ENCODE measurements at places on chromosomes 5 and 9. TPM values are rescaled to one million over a fixed set of nuclear protein-coding genes. Genes with fewer than 3 reads are reported as not detected.

Gene PCSK5
- 9.6 TPM for total RNA-seq

Gene ERAP2
- not detected for total RNA-seq

Gene NTNG2
- 3.5 TPM for total RNA-seq

DNA sequence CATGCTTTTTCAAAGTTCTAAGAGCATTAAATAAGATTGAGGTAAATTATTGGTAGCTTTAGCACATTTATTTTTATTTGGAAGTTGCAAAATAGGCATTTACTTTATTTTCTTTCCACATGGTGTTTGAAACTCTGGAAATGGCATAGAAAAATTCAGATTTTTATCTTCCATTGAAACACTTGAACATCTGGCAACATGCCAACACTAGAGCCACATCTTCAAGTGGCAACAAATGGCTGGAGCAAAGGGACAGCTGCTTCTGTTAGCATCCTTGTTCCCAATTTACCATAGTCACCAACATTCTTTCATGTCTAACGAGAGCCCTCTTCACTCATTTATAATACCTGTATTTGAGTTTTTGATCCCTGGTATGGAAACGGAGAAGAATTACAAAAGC lies 539.9 kb downstream of the ZNF608 start:
- DNase-seq = no peak

DNA sequence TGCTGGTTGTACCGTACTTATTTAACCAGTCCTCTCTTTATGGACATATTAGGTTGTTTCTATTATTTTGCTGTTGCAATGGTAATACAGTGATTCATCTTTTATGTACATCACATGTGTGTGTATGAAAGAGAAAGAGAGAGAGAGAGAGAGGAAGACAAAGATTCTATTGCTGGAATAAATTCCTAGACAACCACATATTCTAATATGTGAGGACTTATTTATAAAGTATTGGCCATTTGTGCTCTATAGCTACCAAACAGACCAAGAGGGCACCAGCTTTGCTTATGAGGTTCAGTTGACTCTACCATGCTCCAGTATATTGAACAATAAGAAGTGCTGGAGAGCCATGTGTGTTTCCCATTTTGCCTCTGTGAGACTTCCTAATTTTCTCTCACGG lies 513.5 kb downstream of the DMAC1 start:
- no peak for DNase-seq

GRCh38 chr5:167968837-167969236 lies 322.6 kb upstream of the WWC1 start:
- no peak for DNase-seq

DNA sequence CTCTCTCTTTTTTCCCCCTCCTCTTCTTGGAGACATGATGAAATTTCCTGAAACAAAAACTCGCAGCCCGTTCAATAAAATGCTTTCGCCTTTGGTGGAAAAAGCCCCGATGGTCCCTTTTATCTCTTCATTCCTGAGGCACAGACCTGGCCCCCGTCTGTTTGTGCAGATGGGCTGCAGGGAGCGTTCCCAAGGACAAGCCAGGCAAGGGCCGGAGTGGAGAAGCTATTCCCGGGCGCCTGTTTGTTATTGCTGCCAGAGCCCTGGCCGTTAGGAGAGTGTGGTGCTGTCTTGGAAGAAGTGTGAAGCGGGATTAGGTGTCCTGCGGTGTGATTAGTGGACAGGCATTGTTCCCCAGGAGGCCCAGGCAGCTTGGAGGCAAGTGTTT lies 71.9 kb downstream of the SMIM23 start:
- peak; percentile 18 for DNase-seq

DNA sequence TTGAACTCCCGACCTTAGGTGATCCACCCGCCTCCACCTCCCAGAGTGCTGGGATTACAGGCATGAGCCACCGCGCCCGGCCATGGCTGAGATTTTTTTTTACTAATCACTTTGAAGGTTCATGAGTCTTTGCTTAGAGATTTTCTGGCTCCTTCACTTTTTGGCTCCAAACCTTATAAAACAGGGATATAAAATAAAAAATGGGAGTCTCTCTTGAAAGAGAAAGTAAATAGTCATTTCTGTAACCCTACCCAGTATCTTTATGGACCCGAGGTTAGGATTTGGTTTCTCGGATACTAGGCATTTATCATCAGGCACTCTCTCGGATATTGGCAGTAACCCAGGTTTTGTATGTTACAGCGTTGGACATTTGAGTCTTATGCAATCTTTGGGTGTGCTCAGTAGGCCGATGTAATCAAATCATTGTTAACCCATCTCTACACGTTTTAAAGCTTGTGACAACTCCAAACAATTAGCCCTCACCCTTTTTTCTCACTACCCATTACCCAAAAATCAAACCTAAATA lies 25.3 kb downstream of the STXBP1 start:
- no peak for DNase-seq

DNA sequence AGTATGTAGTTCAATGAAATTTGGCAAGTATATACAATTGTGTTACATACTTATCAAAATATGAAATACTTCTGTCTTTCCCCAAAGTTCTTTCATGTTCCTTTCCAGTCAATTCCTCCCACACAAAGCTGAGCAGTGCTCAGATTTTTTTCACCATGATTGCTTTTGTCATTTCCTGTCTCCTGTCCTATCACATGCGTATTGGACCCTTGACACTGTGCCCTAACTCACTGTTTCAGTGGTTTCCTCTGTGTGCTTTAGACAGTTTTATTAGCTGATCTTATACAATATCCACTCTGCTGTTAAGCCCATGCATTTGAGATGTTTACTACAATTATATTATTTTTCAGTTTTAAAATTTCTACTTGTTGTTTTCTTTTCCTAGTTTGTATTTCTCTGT lies 463.6 kb upstream of the MEF2C start:
- no peak for DNase-seq

DNA sequence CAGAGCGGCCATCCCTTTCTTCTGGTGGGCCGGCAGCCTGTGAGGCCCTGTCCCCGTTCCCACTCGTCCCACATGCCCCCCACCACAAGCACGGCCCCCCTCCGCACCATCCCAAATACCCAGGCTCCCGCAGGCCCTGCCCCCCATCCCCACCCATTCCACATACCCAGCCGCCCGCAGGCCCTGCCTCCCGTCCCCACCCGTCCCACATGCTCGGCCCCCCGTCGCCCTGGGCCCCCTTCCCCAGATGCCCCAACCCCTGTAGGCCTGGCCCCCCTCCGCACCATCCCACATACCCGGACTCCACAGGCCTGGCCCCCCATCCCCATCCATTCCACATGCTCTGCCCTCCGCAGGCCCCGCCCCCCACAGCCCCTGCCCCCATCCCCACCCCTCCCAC lies 11.5 kb downstream of the SLC6A19 start:
- DNase-seq = no peak

- peak; percentile 37 for DNase-seq
Observed at GRCh38 chr5:179963375-179963774, 55.7 kb upstream of the TBC1D9B start.

- DNase-seq = peak; percentile 70
Observed at GRCh38 chr5:160463740-160464465, 42.2 kb downstream of the PTTG1 start.

- DNase-seq = no peak
Observed at GRCh38 chr9:110687497-110687896, 18.9 kb downstream of the MUSK start.

Measured in cardiac muscle cell (in vitro differentiated cells and primary cell).